Activated T-helper 2 cell treated with anti-CD3 and anti-CD28 coated beads, Interferon-gamma antibody, Interleukin-2, Interleukin-4, amounts not matched to agents 10 μg/mL and 5 μg/mL and 100 μg/mL, durations not matched to agents 14 hours and 24 hours and 36 hours (primary cell): ENCODE measurements at places on chromosomes 4 and X. TPM values are rescaled to one million over a fixed set of nuclear protein-coding genes. Genes with fewer than 3 reads are reported as not detected.

- H3K27ac ChIP-seq = no peak overlapping the region
- no peaks in the 10 kb centered on the region for H3K27me3 ChIP-seq
- DNase-seq = no peak
- peaks cover 11% of the 10 kb centered on the region for H3K4me1 ChIP-seq
- H3K4me3 ChIP-seq = no peak overlapping the region
Measured at GRCh38 chr4:142648378-142648777, 197.7 kb downstream of the INPP4B start.

PRDM5 gene
- total RNA-seq = 0.18 TPM in 1 of 2 replicates, not detected in the other

DIPK2B gene
- total RNA-seq = not detected in 2 replicates

CACNA1F gene
- 0.23 and 0.32 TPM in 2 replicates for total RNA-seq

- DNase-seq = no peak
- no peaks in the 10 kb centered on the region for H3K27me3 ChIP-seq
- no peak overlapping the region for H3K4me3 ChIP-seq
Measured at GRCh38 chr4:1509366-1509765, 103.1 kb upstream of the NKX1-1 start.

HEPH gene
- not detected in 2 replicates for total RNA-seq
